ENCODE measurements at places on chromosomes 12 and 14.

GRCh38 chr12:14876833-14877232 is 8.8 kb downstream of the MGP start:
- DNase-seq = no peak

DNA sequence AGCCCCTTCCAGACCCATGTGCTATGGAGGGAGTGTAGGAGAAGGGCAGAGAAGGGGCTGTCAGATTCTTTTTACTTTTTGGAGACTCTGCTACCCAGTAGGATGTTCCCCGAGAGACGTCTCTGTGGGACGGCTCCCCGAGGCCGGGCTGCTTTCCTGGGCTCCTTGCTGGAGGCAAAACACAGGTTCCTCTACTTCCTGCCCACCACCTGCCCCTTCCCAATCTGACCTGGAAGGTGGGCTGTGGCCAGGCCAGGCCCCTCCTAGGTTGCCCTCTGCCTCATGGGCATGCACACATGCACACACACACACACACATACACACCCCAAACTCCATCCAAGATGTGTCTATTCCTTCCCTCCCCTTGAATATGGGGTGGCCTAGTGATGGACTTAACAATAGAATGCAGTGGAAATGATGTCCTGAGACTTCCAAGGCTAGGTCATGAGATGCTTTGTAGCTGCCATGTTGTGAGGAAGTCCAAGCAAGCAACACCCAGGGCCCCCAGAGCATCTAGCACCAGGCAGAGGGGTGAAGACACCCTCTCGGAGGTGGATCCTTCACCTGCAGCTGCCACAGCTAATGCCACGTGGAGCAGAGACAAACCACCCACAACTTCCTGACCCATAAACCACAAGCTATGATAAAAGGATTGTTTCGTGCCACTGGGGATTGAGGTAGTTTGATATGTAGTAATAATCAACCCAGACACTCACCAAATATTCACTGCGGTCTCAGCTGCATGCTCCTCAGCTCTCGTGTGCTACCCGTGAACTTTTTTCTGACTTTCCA is 1.6 kb upstream of the ASB2 start:
- DNase-seq = peak; percentile 97

DNA sequence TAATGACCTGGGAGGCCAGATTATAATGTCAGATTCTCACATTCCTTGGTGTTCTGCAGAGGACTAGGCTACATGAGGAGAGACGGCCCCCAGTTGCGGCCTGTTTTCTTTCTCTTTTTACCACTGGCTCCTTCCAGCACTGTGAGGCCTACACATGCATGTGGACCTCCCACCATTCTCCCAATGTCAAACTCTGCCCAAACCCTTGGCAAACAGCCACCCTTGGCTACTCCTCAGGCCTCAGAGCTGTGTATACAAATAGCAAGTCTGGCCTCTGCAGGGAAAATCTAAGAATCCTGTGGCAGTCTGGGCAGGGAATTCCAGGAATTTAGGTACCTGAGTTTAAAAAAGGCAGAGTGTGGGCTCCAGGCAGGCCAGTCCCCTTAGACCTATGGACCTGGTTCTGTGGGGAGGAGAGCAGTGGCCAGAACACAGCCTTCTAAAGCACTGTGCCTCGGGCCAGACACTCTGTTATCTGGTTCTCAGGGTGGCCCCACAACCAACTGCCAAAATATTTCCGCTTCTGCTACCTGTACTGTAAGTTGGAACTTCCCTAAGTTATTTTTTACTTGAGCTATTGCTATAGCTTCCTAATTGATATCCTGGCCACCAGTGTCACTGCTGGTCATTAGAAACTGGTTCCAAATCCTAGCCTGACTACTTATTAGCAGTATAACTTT is 19.9 kb upstream of the NEDD1 start:
- DNase-seq = no peak

GRCh38 chr12:10802587-10802986 is at the start of gene TAS2R7:
TSS of gene TAS2R7 (minus strand) at chr12:10802627. CDS start at chr12:10802570, 57 bp downstream.
- no peak for DNase-seq

DNA sequence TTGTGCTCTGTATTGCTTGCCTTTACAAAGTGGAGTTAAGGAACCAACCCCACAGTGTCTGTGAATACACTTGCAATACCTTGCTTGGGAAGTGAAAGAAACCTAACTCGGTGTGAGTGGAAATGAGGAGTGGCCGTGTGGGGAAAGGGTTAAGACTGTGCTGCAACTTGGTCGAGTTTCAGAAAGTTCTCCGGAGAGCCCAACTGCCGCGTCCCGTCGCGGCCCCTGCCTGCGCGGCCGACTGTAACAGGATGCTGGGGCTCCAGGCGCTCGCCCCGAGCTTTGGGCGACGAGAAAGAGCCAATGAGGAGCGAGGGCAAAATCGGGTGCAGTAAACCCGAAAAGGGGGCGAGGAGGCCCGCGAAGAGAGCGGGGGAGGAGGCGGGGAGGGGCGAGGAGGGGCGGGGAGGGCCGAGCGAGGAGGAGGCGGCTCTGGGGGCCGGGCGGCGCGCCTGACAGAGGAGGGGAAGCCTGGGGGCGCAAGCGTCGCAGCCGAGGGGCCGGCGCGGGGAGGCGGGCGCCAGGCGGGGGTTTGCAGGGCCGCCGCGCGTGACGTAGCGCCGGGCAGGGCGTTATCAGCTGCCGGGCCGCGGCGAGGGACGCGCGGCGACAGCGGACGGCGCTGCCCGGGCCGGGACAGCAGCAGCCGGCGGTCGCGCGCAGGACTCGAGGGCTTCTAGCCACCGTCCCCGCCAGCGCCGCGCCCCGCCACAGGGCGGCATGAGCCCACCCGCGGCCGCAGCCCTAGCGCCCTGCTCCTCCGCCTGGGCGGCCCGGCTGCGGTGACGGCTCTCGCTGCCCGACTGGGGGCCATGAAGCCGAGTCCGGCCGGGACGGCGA is at the start of gene DACT1:
Gene DACT1, plus strand, starts transcription at position 572 of the 840 bp plus-strand sequence. Its CDS starts 241 bp downstream, at position 813.
- peak; percentile 35 for DNase-seq

GRCh38 chr12:124687917-124688316 is 120.5 kb upstream of the NCOR2 start:
- DNase-seq = no peak

- DNase-seq = peak; percentile 96
Observed at GRCh38 chr14:76348898-76349297, 27.0 kb upstream of the ESRRB start.

DNA sequence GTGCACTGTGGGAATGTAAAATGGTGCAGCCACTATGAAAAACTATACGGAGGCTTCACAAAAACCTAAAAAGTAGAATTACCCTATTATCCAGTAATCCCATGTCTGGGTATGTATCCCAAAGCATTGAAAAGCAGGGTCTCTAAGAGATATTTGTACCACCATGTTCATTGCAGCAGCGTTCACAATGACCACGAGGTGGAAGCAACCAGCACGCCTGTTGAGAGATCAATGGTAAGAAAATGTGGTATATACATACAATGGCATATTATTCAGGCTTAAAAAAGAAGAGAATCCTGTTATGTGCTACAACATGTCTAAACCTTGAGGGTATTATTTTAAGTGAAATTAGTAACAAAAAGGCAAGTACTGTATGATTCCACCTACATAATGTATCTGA is 910 bp upstream of the NOPCHAP1 start:
- DNase-seq = no peak

DNA sequence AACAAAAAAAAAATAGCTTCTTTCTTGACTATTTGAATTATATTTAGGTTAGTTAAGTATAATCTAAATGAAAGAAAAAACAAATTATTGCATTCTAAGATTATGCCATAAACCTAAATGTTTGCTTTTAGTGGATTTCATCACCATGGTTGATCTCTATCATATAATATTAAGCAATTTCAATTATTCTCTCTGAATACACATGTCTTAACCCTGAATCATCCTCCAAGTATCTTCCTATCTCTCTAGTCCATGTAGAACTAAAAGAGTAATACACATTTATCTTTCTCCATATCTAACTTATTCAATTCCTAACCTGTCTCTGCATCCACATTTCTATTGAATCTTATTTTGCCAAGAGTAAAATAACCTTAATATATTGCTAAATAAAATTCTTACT is 59.6 kb downstream of the PPFIA2 start:
- DNase-seq = no peak

DNA sequence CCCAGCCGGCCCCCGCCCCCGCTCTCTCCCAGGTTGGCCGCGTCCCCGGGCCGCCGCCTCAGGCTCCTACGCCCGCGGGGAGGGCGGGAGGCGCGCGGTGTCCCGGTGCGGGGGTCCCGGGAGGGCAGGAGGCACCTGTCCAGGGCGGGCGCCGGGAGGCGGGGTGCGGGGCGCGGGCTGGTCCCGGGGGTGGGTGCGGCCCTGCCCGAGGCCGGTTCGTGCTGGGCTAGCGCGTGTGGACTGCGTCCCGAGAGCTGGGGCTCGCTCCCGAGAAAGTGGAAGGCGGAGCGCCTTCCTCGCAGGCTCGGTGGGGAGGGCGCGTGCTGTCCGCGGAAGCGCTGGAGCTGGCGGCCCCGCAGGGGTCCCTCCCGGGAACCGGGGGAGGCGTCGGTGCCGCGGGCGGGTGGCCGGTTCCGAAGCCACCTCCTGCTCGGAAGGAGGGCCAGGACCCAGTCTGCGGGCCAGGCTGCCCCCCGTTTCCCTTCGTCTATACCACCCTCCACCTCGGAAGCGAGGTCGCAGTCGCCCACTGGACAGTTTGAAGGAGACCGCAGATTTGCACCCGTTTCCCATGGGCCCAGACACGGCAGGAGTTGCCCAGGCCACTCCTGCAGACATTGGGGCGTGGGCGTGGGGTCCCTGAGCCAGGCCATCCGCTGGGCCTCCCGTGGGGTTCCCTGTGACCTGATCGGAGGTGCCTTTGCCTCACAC is 636 bp downstream of the ZFYVE21 start:
- DNase-seq = no peak

DNA sequence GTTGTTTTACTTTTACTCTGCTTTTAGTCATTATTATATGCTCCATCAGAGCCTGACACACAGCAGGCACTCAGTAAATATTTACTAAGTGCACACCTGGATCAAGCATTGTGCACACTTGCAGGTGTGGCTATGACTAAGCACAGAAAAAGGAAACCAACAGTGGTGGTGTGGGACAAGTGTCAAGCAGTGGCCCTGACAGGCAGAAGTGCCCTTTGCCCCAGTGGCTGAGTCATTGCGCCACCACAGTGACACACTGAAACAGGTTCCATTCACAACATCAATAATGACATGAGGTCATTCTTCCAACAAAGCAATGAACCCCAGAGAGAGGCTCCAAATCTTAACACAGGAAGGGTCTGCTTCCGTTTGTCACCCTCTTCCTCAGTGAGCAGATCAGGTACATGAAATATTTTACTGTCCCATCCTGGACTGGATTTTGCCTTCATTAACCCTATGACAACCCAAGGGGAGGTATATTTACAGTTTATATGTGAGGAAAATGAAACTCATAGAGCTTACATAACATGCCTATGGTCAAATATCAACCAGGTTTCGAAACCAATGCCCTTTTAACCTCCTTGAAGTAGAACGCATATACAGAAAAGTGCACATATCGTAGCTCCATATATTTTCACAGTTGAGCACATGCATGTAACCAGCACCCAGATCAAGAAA is 82.6 kb upstream of the GTF2A1 start:
- DNase-seq = peak; percentile 99

DNA sequence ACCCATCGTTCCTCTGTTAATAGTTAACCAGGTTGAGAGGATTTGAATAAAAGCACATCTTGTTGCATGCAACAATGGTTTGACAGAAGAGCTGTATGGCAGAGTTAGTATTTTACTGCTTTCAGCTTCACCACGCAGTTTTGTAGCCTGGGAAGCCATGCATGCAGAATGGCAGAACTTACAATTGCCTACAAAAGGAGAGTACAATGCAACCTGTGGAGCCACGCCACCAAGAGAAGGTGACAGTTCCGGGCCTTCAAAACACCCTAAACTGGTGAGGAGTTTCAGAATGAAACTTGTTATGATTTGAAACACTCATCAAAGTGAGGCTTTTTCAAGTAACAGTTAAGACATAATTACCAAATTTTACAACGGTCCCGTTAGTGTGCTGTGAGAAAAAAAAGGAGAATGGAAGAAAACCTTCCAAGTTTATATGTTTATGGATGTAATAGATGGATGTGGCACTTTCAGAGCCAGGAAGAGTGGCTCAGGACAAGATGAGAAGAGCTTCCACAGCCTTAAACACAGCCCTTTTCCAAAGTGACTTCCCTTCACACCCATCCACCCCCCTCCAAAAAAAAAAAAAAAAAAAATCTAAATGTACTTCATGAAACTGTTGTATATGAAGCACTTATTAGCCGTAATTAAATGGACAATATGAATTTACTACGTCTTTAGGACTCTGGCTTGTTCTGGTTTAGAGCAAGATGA is 158.7 kb downstream of the EGLN3 start:
- no peak for DNase-seq

DNA sequence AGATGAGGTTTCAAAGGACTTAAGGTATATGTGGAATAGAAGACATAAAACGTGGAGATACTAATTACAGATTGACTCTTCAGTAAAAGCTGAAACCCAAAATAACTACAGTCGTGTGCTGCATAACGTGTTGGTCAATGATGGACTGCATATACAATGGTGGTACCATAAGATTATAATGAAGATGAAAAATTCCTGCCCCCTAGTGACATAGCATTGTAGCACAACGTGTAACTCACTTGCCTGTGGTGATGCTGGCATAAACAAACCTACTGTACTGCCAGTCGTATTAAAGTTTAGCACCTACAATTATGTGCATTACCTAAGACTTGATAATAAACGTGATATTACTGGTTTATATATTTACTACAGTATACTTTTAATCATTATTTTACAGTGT is 150.3 kb downstream of the LRRK2 start:
- peak; percentile 2 for DNase-seq

DNA sequence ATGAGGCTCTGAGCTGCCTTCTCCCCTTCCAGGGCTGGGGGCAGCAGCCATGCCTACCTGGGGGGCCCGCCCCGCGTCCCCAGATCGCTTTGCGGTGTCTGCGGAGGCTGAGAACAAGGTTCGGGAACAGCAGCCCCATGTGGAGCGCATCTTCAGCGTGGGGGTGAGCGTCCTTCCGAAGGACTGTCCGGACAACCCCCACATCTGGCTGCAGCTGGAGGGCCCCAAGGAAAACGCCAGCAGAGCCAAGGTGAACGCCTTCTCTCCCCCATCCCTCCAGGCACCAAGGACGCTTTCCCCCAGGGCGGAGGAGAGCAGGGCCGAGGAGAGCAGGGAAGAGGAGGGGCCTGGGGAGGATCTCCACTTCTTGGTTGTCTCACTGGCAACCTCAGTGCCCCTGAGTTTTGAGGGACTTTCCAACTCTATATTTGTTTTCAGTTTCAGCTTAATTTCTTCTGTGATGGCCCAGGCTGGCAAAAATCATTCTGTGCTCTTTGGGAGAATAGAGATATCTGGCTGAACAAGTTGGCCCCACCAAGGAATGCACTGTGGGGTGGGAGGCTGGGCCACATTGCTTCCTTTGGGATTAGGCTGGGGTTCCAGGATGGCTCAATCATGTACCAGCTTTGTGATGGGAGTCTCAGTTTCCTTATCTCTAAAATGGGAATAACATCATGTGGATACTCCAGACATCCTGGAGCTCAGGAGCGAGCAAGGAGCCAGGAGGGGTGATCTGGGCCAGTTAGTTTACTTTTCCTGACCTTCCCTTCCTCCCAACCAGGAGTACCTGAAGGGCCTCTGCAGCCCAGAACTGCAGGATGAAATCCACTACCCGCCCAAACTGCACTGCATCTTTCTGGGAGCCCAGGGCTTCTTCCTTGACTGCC is 1.2 kb downstream of the KHNYN start:
- DNase-seq = no peak

- peak; percentile 9 for DNase-seq
Observed at GRCh38 chr12:54933376-54933775, 51.2 kb downstream of the TESPA1 start.
